Cortex of kidney (tissue), 1 donor: ENCODE measurements at places on chromosomes 11 and 22.

- no peak for DNase-seq
Observed at GRCh38 chr11:132650969-132651720, 881.2 kb downstream of the OPCML start.

DNA sequence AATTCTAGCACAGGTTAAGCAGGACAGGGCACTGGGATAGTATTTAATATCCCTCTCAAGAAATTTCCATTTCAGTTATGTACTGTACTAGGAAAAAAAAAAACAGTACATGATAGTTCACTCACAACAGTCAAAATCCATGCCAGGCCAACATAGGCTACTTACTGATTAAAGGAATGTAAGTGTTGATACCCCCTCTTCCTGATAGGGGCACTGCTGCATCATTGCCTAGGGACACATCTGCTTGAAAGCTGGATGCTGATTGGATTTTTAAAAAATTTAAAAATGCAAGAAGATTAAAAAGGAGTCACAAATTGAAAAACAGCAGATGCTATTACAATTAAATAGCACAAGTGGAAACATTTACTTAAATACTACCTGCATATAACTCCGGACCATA is 43.4 kb downstream of the APOL5 start:
- no peak for DNase-seq

- no peak for DNase-seq
Observed at GRCh38 chr11:125072218-125072960, 9.3 kb downstream of the SLC37A2 start.

- DNase-seq, result no peak
Observed at GRCh38 chr11:20022363-20023081, 137.8 kb downstream of the DBX1 start.

DNA sequence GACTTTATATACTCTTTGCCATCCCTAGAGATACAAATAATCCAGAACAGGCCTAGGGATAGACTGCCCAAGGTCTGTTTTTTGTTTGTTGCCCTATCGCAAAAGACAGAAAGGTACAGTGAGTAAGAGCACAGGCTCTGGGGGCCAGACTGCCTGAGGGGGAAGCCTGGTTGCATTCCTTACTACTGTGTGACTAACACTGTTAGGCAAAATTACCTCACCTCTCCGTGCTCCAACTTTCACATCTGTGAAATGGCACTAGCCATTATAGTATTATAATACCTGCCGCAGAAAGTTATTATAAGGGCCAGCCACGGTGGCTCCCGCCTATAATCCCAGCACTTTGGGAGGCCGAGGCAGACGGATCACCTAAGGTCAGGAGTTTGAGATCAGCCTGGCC is 14.5 kb downstream of the SLC35F2 start:
- DNase-seq, result no peak

DNA sequence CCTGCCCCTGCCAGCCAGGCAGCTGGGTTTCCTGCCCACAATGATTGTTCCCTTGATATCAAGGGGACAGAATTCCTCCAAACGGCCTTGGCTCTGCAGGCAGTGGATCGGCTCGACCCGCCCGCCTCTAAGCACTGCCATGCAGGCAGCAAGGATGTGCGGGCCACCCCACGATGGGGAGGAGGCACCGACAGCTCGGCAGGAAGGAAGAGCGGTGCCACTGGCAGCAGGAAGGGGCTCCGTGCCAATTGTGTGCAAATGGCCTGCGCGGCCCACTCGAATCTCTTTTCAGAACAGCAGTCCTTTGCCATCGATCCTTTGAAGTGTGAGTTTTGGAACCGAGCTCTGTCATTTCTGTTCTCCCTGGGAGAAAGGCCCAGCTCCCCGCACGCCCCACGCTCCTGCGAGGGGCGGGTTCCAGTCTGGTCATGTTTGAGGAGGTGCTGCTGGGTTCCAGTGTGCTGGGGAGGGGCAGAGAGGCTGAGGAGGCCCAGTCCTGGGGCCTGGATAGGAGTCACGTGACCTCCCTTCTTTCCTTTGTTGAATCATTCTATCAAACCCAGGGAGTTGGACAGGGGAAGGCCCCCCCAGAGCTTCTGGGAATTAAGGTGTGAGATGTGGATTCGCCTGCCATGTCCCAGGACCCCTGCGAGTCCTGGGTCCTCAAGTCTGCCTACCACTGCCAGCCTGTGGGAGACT is 406.0 kb downstream of the CTTN start:
- no peak for DNase-seq

GRCh38 chr11:33110083-33110482 is 51.2 kb downstream of the CSTF3 start:
- no peak for DNase-seq

- DNase-seq, result no peak
Observed at GRCh38 chr11:95950905-95951304, 27.0 kb upstream of the MTMR2 start.

GRCh38 chr22:39332441-39333064 is 13.1 kb upstream of the RPL3 start:
- DNase-seq, result no peak

- DNase-seq, result no peak
Observed at GRCh38 chr22:28935713-28936112, 52.3 kb downstream of the ZNRF3 start.

- DNase-seq, result no peak
Observed at GRCh38 chr22:24938741-24939341, 7.7 kb downstream of the LHFPL7 start.

- DNase-seq, result no peak
Observed at GRCh38 chr11:2847561-2847960, 38.0 kb downstream of the CDKN1C start.

- DNase-seq, result no peak
Observed at GRCh38 chr11:8638300-8638699, 44.2 kb downstream of the TRIM66 start.

- DNase-seq, result no peak
Observed at GRCh38 chr22:46110215-46110614, 40.1 kb upstream of the PPARA start.

DNA sequence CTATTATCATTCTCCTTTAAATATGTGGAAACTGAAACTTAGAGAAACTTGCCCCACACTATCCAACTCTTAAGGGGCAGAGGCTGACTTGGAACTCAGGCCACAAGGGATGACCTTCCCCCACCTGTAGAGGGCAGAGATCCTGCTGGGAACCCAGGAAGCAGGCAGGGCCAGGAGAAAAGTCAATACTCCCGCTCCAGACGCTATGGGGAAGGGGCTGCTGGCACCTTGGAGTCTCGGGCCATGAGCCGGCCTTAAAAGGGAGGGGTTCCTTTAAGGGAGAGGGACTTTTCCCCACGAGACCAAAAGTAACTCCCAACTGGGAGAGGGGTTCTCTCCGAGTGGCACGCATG is 620 bp upstream of the ANO5 start:
- DNase-seq, result no peak

DNA sequence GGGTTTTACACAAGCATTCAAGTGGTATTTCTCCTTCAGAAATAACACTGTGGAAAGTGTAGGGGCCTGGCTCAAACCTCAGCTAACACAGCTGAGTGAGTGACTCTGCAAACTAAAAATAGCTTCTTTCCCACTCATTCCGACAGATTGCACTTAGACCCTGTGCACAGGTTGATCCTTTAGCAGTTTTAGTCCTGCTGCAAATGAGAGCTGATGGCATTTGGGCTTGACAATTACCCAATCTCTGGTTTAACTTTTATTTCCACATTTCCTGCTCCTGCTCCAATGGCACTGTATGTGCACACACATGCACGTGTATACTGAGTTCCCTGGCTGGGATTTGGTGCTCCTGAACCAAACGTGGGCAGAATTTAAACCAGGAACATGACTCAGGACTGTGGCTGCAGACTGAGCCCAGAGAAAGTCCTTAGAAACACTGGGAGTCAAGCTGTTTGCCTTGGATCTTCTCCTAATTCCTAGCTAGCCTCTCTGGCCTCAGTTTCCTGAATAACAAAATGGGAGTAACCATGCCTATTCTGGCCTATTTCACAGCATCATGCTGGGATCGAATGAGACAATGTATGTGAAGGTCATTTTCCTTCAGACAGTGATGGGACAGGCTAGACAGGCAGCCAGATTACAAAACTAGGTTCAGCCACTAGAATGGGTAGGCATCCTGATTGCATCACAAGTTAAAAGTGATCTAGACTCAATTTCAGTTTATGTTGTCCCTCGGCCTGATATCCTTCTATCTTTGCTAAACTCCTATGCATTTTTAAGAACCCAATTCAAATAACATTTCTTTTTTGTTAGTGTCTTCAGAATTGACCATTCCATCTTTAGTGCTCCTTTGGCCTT is 58.2 kb downstream of the SERGEF start:
- no peak for DNase-seq

DNA sequence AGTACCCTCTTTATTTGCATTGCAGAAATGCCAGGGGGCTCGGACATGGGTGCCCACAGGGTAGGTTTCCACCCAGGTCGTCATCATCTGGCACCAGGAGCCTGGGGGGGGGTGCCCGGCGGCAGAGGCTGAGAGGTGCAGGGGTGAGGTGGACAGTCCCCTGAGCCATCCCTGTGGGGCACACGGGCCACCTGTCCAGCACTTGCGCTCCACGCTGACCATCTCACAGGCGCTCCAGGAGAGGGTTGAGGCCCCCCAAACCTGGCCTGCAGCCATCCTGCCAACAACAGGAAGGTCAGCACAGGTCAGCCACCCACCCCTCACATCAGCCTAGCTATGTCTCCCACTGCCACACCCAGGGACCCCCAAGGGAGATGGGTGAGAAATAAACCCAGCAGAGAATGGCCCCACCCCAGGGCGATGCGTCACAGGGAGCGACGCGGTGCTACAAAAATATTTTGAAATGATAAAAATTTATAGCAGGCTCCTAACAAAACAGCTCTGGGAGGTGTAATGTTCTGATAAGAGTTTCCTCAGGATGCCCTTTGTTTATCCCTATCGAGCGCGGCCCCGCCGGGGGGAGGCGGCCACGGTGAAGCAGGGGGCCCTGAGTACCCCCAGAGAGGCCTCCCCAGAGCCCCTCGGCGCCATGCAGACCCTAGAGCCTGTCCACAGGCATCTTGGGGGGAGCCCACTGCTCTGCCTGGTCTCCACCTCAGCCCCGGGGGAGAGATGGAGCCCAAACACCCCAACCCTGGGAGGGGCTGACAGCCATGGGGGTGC is 21.0 kb upstream of the GNB1L start:
- DNase-seq, result no peak

DNA sequence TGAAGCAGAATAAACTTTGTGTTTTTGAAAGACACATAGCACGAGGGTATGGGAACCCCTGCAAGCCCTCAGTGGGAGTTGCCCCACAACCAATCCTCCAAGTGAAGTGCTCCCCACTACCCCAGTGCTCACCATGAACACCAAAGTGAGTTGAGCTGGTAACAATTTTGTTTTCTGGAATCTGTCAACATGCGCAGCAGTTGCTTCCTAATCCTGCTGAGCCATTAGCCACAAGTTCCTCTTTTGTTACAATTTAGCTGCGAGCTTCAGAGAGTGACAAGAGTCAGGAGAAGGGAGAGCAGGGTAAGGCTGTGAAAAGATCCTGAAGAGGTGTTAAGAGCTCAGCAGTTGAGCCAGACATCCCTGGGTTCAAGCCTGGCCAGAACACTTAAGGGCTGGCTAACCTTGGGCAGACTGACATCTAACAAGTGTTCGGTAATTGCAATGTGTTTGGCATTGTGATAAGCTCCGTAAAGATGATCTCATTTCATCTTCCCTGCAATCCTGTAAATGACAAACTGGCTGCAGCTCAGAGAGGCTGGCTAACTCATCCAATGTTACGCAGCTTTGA is 24.1 kb upstream of the ASPHD2 start:
- DNase-seq, result no peak

- no peak for DNase-seq
Observed at GRCh38 chr11:133945087-133945974, 11.4 kb downstream of the IGSF9B start.

DNA sequence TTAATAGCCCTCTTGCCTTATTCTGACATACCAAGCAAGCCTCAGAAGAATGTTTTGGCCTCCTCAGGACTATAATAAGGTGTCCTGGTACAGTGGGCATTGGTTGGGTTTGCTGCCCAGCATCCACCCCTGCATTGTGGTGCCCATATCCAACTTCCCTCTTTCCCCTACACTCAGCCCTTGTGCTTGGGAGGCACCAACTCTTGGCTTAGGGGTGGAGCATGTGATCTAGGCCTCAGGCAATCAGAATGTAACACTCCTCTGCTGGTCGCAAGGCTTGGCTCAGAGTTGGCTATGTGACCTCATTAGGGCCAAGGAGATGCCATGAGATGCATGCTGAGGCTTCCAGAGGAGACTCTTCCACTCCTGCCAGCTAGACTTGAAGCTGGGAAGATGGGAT is 123.0 kb downstream of the CSNK2A3 start:
- no peak for DNase-seq

DNA sequence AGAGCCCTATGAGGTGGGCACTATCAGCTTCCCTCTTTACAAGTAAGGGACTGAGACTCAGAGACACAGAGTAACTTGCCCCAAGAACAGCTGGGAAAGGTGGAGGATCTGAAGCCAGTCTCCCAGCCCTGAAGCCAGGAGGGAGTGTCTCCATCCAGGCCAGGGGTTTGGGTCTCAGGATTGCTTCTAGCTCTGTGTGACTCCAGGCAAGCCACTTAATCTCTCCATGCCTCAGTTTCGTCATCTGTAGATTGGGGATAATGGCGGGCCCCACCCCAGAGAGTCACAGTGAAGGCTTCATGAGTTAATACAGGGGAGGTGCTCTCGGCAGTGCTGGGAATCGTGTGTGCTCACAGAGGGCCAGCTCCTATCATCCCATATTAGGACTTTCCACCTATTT is 10.5 kb downstream of the MAP4K2 start:
- no peak for DNase-seq

GRCh38 chr22:39098026-39098425 is 982 bp downstream of the APOBEC3H start:
- DNase-seq, result no peak

- DNase-seq, result no peak
Observed at GRCh38 chr22:19096555-19096954, 25.7 kb downstream of the DGCR2 start.

- no peak for DNase-seq
Observed at GRCh38 chr11:107140983-107141382, 122.7 kb upstream of the GUCY1A2 start.

- DNase-seq, result no peak
Observed at GRCh38 chr11:94654201-94654600, 87.0 kb downstream of the PIWIL4 start.

DNA sequence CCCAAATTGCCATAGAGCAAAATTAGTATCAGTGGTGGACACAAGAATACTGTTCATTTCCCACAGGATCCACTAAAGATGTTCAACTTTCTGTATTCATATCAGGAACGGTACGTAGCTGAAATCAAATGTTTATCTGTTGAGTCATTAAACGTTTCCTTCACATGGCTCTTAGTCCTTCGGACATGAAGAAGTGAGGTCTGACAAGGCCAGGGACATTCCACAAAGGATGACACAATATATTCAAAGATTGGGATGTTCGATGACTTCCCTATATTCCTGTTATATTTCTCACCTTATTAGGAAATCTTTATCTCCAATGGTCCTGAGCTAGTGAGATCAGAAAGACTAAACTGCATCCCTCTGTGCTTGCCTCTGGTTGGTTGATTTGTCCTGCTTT is 129.0 kb downstream of the ETS1 start:
- no peak for DNase-seq

GRCh38 chr22:27985323-27986275 is 66.5 kb upstream of the PITPNB start:
- no peak for DNase-seq

- DNase-seq, result no peak
Observed at GRCh38 chr22:32555581-32555980, 81.0 kb downstream of the FBXO7 start.
